ENCODE measurements at places on chromosomes 1 and 21.
A peak's percentile ranks its signal among the peaks of the same experiment; 100 is the strongest.

DNA sequence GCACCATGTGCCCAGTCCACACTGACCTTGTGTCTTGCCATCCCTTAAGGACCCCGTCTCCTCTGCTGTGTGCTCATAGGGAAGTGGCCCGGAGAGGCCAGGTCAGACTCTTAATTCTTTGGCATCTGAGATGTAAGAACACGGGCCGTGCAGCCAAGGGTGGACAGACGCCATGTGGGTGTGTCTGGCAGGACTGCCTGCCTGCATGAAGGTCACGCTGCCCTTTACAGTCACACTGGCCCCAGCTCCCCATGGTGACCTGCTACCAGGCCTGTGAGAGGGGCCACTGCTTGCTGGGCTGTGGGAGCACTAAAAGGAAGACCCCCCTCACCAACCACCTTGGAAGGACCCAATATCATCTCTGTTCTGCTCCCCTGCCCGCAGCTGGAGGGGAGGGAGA lies 17.7 kb downstream of the DHRS3 start:
- no peak for DNase-seq

DNA sequence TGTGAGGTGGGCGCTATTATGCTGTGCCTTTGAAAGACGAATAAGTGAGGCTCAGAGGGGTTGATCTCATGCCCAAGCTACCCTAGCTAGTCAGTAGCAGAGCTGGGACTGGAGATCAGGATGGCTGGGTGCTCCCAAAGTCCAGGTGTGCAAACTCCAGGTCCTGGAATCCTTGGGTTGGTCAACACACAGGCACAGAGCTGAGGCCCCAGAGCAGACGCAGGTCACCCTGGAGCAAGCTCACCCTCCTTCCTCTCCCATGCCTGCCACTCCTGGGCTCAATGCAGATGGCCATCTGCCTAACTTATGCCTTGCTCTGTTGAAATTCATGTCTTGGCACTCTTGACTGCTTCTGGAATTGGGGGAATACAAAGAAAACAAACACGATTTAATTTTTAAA lies 587.2 kb downstream of the PTPRU start:
- no peak for DNase-seq

GRCh38 chr1:203521074-203521794 lies 27.3 kb downstream of the OPTC start:
- DNase-seq, result no peak

DNA sequence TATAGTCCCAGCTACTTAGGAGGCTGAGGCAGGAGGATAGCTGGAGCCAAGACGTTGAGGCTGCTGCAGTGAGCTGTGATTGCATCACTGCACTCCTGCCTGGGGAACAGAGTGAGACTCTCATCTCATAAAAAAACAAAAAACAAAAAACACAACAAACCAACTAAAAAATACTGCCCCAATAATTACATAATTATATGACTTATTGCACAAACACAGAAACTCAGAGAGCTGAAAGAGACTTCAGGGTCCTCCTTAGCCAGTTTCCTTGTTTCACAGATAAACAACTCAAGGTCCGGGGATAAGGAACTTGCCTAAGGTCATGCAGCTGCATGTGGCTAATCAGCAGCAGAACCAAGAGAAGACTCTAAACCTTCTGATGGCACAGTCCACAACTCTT lies 11.9 kb downstream of the EXTL2 start:
- no peak for DNase-seq

GRCh38 chr1:152752225-152752624 lies 5.6 kb upstream of the KPRP start:
- no peak for DNase-seq

DNA sequence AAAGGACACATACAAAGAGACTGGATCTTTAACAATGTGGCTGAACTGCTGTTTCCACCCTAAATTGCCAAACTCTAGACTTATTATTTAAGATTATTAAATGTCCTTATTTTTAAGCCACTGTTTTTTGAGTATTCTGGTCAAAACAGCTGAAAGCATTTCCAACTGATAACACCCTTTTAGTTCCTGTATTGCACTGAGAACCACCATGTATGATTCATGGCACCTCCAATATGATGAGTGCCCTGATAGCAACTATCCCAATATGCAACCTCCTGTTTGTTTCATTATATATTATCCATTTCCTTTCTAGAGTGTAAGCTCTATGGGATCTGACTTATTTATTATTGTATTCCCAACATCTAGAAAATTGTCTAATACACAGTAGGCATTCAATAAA lies 269.4 kb downstream of the HHIPL2 start:
- DNase-seq, result no peak

DNA sequence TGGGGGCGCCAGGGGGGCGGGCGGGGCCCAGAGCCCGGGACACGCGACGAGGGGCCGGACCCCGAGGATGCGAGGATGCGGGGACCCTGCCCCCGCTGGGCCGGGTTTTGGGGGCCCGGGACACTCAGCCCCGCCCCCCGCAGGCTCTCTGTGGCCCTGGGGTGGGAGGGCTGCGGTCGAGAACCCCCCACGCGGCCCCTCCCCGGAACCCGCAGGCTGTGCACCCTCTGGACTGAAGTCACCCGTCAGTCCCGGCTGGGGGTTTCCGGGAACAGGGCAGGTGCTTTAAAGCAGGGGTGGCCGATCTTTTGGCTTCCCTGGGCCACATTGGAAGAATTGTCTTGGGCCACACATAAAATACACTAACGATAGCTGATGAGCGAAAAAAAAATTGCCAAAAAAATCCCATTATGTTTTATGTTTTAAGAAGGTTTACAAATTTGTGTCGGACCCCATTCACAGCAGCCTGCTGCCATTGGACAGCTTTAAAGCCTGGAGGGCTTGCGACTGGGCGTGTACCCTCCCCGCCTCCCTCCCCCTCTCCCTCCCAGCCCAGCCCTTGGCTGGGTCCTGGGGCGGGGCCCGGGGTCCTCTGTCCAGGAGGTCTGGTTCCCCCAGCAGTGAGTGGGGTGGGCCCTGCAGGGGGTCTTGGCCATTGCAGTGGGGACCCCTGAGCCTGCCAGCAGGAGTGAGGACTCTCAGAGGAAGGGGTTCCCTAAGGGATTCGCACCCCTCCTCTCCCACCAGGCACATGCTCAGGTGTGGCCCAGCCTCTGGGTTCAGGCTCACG lies 21.6 kb upstream of the C1orf159 start:
- DNase-seq, result peak; percentile 47

DNA sequence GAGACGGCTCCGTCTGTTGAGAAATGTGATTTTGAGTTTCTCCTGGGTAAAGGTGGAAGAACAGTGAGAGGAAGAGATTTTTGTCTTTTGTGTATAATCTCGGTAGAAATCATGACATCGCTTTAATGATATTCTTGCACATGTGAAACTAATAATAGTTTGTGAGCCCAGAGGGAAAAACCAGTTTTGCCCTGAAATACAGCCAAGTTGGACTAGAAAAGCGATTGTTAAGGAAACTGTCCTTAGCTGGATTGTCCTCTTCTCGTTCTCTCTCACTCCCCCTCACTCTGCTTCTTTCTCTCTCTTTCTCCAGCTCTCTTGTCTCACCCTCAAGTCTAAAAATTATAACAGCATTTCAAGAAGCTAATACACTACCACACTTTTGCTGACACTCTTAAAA lies 17.1 kb downstream of the KCNJ6 start:
- DNase-seq, result no peak

DNA sequence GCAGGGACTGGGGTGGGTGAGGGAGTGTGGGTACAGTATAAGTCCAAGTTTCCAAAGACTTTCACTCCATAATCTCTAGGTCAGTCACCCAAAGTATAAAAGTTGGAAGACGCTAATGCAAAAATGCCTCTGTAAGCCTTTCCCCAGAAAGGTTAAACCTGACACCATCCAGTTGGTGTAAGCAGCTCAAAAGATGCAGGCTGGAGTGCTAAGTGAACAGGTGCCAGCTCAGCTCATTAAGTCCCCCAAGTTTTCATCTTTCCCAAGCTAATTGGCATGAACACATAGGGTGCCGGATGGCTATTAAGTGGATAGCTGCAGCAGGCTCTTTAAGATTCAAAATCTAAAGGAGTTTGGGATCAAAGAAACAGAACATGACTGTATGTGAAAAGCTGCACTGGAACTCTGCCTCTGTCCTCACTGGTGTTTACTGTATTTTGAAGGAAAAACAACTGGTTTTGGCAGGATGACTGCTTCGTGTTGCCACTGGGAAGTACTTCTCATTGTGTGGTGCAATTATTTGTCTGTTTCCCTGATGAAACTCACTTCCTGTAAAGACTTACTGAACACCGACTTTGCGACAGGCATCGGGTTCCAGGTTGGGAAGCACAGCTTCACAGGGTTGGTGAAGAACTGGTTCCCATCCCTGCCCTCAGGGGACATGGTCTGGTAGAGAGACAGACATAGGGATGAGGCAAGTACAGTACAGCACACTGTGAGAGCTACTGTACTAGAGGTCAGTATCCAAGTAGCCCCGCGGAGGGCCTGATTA lies 152.7 kb downstream of the DAB1 start:
- DNase-seq, result no peak

DNA sequence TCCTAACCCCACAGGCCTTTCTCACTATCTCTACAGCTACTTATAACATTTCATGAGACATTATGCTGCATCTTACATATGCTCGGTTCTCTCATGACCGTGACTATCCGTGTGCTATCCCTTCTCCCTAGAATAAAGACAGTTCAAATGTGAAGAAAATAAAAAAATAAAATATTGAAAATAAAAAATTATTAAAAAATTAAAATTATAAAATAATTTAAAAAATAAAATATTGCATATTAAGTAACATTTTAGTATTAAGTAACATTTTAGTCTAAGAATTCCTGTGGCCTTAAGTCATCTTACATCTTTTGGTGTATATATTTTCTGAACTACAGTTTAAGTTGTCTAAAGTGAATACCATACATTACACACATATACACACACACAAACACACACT lies 415.5 kb downstream of the DPYD start:
- no peak for DNase-seq

- no peak for DNase-seq
These were observed 26.2 kb downstream of the SMG7 start for GRCh38 chr1:183498342-183498991.

- no peak for DNase-seq
These were observed 337.4 kb downstream of the SRGAP2C start for GRCh38 chr1:121522061-121522759.

Measured in stimulated activated CD8-positive, alpha-beta memory T cell treated with anti-CD3 and anti-CD28 coated beads, Interleukin-4, amount 100 ng/mL, for 4 hours (primary cell).